ENCODE measurements at places on chromosomes 1 and 21. TPM values are rescaled to one million over a fixed set of nuclear protein-coding genes. Genes with fewer than 3 reads are reported as not detected.

Gene MRPL9
- total RNA-seq: 97.9 TPM

Gene UBE2U
- total RNA-seq: not detected

Gene SYT11
- total RNA-seq: 31.6 TPM

Gene PRAMEF33
- total RNA-seq: not detected

Measured in activated CD4-positive, alpha-beta memory T cell treated with anti-CD3 and anti-CD28 coated beads, Interleukin-2, amount 10 ng/mL, durations not matched to agents 7 days and 5 days (primary cell).